ENCODE measurements at places on chromosomes 5 and 9.

- no peak for DNase-seq
Measured at GRCh38 chr9:72554221-72554641, 32.8 kb downstream of the TMC1 start.

DNA sequence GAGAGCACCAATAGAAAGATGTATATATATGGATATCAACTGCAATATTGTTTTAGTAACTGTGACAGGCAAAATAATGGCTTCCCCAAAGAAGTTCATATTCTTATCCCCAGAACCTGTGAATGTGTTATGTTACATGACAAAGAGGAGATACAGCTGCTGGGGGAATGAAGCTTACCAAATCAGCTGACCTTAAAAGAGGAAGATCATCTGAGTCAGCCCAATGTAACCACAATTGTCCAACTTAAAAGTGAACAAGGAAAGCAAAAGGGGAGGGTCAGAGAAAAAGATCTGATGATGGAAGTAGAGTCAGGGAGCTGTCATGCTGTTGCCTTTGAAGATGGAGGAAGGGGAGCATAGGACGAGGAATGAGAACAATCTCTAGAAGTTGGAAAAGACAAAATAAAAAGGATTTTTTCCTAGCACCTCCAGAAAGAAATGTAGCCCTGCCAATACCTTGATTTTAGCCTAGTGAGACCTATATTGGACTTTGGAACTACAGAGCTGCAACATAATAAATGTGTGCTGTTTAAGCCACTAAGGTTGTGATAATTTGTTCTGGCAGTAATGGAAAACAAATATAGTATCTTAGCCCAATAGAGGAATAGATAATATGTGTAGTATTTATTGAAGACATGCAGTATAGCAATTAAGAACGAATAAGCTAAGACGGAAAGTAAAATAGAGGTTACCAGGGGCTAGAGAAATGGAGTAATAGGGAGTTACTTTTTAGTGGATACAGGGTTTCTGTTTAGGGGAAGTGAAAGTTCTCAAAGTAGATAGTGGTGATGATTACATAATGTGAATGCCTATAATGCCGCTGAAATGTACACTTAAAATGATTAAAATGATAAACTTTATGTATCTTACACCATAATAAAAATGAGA lies 115.9 kb downstream of the PIK3R1 start:
- DNase-seq: no peak

GRCh38 chr5:41918105-41918504 lies 7.0 kb upstream of the FBXO4 start:
- no peak for DNase-seq

DNA sequence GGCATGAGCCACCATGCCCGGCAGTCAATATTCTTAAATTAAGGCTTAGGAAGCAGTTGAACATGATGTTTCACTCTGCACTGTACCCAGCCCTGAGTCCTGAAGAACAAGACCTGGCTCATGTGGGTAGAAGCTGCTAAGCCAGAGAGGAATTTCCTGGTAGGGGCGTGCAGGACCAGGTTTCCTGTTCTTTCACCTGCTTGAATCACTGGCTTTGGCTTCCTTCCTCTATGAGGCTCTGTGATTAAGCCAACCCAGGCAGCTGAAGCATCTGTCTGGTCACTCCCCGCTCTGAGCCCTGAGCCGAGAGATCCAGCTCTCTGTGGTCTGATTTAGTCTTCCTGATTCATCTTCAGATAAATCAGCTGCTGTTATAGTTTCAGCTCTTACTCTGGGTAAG lies 29.1 kb downstream of the CFAP77 start:
- no peak for DNase-seq

DNA sequence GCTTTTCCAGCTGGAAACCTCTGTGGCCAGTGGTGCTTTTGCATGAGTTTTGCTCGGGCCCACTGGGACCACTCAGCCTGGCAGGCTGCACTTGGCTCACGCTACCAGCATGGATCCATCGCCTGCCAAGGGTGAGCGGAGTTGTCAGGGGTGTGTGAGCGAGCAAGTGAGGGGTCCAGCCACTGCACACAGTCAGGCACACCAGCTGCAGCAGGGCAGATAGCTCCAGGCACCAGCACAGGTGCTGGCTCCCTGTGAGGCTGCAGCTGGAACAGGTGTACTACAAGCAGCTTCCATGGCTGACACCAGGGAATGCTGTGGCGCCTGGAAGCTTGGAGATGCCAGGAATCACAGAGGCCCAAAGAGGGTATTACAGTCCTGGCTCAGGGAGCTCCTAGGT lies 391.2 kb upstream of the SGCD start:
- no peak for DNase-seq

- DNase-seq: no peak
Measured at GRCh38 chr5:2797160-2797559, 45.7 kb upstream of the IRX2 start.

- DNase-seq: no peak
Measured at GRCh38 chr5:97242341-97242740, 59.3 kb upstream of the RIOK2 start.

GRCh38 chr9:119859128-119859527 lies 489.9 kb upstream of the BRINP1 start:
- no peak for DNase-seq

- DNase-seq: no peak
Measured at GRCh38 chr9:6632516-6633183, 12.9 kb downstream of the GLDC start.

DNA sequence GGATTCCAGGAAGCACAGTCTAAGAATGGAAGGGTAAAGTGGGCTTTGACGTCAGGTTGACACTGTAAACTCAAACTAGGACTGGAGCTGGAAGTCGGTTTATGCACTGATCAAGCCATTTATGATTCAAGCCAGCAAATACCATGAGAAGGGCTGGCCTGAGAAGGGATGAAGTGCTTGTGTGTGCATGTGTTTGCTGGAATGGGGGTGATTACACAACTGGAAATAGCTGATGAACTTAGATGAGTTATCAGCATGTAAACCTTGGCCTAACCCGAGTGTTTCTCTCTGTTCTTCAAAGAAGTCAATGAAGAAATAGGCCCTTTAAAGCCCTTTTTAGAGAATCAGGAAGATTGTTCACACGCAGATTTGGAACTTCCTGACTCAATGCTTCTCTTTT lies 287.6 kb downstream of the RFX3 start:
- DNase-seq: no peak

DNA sequence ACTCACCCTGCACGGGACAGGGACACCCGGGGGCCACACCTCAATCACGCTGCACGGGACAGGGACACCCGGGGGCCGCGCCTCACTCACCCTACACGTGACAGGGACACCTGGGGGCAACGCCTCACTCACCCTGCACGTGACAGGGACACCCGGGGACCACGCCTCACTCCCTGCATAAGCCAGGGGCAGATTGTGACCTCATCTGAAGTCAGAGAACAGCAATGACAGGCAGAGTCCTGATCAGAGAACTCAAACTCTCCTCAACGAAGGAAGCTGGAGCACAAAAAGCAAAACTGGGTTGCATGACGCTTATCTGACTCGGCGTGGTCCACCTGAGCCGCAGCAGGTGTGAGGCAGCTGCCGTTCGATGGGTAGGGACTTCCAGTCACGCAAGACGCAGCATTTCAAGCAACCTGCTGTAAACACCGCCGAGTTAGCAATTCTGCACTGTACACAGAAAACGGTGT lies 3.2 kb downstream of the TERT start:
- DNase-seq: no peak

GRCh38 chr9:87888501-87888900 lies 5.8 kb downstream of the SPATA31E1 start:
- no peak for DNase-seq

GRCh38 chr9:4734150-4734549 lies 6.9 kb downstream of the AK3 start:
- DNase-seq: no peak

- no peak for DNase-seq
Measured at GRCh38 chr5:66867618-66868322, 271.6 kb downstream of the MAST4 start.
